ENCODE measurements at places on chromosomes 5 and 9.

- DNase-seq: no peak
These were observed 33.2 kb upstream of the ASS1 start for GRCh38 chr9:130411566-130411915.

DNA sequence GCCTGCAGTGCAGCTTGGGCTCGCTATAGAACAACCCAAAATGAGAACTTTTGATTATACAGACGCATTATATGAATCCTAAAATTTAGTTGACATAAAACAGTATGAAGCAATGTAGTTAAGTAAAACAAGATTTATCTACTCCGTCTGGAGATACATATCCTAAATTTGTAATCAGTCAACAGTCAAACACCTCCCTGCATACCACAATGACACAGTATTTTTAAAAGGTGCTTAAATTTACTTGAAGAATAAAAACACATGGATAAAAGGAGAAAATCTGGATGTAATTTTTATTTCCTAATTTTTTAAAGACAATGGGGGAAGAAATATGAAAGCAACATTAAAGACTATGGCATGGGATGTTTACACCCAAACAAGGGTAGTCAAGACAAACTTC is 70.8 kb downstream of the PTBP3 start:
- no peak for DNase-seq

DNA sequence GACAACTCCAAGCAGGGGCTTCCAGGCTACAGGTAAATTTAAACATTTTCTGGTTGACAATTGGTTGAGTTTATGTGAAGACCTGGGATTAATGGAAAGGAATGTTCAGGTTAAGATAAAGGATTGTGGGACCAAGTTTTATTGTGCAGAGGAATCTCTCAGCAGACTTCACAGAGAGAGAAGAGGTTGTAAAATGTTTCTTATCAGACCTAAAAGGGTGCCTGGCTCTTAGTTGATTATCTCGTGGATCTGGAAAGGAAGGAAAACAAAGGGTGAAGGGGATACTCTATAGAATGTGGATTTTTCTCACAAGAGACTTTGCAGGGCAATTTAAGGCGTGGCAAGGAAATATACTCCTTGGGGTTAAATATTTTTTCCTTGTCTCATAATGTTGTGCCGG is 96.5 kb upstream of the RASGRF2 start:
- no peak for DNase-seq

DNA sequence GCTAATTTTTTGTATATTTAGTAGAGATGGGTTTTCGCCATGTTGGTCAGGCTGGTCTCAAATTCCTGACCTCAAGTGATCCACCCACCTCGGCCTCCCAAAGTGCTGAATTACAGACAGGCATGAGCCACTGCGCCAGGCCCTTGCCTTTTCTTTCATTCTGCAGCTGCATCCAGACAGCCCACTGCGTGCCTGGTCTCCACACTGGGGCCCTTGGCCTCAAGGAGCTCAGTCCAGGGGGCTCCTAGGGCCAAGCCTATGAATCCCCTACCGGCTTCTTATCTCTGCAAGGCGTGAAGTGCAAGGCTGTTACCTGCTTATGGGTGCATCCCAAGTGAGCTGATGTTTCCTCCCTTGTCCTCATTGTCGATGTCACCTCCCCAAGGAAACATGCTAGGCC is 78.8 kb downstream of the CSNK1A1 start:
- DNase-seq: no peak

DNA sequence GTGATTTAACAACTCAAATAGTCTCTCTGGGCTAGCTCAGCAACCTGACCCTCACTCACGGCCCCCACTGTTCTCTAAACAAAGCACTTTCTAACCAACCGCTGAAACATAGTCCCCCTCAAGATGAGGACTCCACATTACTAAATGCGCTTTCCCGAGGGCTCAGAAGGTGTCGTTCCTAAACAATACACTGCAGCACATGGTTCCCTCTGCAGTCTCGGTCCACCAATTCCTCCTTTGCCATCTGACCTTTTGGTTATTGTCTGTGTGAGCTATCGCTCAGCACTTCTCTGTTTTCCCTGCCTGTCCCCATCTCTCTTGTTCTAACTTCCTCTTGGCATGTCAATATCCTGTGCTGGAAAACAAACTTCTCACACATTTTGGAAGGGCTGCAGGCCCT is 7.2 kb downstream of the EPB41L4A start:
- no peak for DNase-seq

- no peak for DNase-seq
These were observed 123.0 kb upstream of the MEF2C start for GRCh38 chr5:89005990-89006389.

GRCh38 chr5:178058321-178059012 is 54.9 kb upstream of the N4BP3 start:
- DNase-seq: no peak

- DNase-seq: no peak
These were observed 7.6 kb downstream of the SLC1A1 start for GRCh38 chr9:4497855-4498254.

DNA sequence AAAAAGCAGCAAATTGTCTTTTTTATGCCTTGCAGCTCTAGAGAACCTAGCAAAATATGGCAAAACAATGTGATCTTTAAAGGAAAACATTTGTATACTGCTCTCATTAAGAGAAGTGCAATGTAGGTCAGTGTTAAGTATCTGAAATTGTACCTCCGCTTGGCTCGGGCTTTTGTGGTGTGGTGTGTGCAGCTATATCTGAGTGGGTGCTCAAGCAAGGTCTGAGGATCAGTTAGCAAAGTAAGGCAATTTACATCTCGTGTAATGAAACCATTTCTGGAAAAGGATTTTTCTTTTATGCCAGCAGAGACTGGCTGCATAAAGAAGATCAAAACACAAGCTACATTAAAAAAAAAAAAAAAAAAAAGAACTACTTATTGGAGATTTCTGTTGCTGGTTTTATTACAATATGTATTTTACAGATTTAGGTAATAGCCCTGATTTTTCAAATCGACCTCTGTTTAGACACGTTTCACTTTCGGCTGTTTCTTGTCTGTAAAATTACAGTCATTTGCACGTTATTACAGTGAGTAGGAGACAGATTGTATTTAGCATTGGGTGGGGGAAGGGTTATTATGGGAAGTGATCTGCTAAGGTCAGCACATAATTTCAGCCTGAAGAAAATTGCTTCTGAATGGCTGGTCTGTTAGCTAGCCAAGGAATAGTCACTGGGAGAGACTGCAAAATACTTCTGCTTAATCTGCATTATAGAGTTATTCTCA is 7.9 kb upstream of the ZNF608 start:
- no peak for DNase-seq

DNA sequence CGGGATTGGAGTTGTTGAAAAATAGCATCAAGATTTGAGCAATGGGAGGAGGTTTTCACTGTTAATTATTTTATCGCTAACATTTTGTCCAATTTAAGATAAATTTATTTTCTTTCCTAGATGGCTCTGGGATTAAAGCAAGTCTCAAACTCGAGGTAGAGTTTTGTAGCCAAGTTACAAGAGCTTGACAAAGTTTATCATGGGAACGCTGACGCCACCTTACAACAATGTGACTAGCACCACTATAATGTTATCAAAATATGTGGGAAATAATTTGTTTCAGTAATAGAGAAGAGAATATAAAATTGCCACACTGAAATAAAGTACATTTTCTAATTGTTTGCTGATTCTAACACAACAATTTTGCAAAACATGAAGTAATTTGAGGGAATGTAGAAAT is 19.8 kb upstream of the TARS1 start:
- DNase-seq: no peak

GRCh38 chr9:36936498-36936831 is 97.6 kb downstream of the PAX5 start:
- no peak for DNase-seq

GRCh38 chr9:94872891-94873511 is 146.5 kb downstream of the AOPEP start:
- no peak for DNase-seq

- peak; percentile 69 for DNase-seq
These were observed 2.2 kb downstream of the TNIP1 start for GRCh38 chr5:151078490-151079262.

DNA sequence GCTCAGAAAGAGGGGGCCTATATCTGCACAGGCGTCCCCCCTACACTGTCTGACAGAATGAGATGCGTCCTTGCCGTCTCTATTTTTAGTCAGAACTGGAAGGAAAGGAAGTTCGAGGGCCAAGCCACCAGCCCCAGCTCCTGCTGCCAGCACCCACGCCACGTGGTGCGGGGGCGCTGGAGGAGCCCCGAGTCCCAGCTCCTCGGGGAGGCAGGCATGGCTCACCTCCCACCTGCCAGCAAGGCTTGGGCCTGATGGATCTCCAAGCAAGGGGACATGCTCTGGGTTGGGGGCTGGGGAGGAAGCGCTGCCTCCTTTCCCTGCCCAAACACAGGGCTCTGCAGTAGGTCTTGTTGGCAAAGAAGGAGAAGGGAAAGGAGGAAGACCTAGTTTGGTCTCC is 80.3 kb upstream of the ARAP3 start:
- no peak for DNase-seq

GRCh38 chr5:26553079-26553478 is 485.3 kb downstream of the CDH9 start:
- DNase-seq: no peak

DNA sequence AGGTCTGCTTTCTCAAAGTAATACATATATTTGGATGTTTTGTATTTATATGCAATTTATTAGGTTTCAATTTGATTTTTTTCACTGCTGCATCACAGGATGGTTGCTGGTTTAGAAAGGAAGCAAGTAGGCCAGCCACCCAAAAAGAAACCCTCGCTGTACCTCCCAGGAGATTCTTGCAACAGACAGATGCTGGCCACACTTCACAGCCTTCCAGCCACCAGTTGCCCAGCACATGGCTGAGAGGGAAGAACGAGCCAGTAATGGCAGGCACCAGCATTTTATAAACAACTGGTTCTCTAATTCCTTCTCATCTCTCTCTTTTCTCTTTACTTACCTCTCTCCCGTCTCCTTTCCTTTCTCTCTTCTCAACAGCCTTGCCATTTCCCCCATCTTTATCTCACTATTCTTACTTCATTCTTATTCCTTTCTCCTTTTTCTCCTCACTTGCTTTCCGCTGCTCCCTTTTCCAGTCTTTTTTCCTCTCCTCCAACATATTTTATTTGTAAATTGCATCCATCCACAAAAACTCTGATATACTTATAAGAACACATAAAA is 38.9 kb downstream of the EFNA5 start:
- no peak for DNase-seq

GRCh38 chr5:66805514-66806430 is 209.6 kb downstream of the MAST4 start:
- no peak for DNase-seq

DNA sequence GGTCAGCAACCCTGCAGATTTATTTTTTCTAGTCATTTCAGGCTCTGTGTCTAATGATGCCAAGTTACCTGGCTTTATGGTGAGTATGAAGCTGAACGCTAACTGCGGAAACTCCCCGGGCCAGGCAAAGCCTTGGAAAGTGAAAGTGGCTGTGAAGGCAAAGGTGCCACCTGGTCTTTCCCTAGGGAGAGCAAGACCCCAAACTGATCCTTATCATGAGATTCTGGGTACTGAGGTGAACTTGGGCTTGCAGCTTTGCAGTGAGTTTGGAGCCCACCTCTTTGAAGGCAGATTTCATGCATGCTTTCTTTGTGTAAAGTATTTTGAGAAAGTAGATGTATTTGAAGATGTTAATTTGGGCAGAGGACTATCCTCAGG is 63.3 kb downstream of the CARTPT start:
- no peak for DNase-seq

- no peak for DNase-seq
These were observed 92.1 kb downstream of the CAVIN4 start for GRCh38 chr9:100669968-100670367.

DNA sequence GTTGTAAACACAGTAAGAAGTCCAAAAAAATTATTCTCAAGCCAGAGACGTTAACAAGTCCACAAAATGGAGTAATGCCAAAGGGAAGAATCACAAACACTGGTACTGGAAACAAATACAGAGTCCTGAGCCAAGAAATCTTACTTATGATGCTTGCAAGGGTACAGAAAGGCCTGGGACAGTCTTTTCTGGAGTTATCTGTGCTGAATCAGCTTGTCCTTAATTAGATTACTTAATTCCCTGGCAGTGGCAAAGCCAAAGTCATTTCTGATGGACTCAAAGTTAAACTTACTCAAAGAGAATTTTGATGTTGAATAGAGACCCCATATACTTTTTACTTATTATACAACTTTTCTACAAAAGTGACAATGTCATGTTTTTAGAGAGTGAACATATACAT is 610.5 kb upstream of the ITGA1 start:
- DNase-seq: no peak

GRCh38 chr9:3014178-3014577 is 170.3 kb upstream of the PUM3 start:
- no peak for DNase-seq

DNA sequence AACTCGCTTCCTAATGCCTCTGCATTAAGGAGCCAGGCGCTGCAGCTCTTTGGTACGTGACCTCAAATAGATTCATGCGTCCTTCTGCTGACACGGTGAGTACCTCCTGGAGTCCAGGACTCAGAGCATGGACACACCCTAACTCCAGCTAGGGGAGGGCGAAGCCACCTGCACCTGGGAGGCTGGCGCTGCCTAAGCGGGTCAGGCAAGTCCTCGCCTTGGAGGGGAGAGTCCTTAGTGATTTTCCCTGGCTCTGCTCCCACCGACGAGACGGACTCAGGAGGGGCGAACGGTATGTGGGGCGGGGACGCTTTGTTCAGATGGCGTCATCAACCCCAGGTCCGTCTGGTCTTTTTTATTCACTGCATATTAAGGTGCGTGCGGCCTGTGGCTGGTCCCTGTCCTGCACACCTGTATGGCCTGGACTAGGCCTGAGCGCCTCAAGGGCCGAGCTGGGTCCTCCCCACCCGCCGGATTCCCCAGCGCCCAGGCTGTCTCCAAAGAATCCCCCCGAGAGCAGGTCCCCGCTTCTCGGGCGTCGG is 50.3 kb downstream of the NSUN2 start:
- DNase-seq: no peak

- DNase-seq: no peak
These were observed 46.5 kb downstream of the P4HA2 start for GRCh38 chr5:132181011-132181629.

GRCh38 chr5:4785971-4786370 is 354.2 kb upstream of the ADAMTS16 start:
- no peak for DNase-seq

DNA sequence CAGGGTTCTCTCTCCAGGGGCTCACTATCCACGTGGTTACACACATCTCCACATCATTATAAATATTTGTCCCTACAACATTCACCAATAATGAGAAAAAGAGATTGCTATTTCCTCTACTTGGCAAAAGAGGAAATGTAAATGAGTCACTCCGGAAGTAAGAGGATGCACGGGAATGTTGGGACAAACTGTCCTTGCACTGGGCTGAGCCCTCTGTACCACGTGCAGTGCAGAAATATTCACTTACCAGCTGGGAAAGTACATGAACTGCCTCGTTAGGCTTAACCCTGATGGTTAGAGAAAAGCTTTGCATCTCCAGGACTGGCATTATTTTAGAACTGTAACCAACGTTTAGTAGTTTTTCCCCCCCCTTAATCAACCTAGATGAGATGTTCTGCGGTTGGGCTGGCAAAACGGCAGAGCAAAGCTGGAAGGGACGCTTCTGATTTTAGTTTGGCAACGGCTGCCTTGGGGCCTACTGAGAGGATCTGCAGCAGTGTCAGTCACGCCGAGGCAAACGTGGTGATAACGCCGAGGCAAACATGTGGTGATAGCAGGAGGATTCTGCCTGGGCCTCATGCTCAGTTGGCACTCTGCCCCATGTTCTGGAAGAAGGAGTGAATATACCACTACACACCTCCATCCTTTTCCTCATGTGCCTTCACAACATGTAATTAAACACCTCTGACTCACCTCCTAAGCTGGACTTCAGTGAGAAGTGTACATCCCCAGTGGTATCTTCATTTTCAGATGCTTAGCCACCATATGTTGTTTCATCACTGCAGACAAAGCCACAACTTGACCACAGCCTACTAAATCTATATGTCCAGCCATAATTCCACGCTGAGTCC is 661.4 kb upstream of the KLF4 start:
- no peak for DNase-seq
